NCI-H1105 treated with DMSO at 0.1 percent for 48 hours (cell line): ENCODE measurements at places on chromosomes 11 and 22.
A peak's percentile ranks its signal among the peaks of the same experiment; 100 is the strongest.

DNA sequence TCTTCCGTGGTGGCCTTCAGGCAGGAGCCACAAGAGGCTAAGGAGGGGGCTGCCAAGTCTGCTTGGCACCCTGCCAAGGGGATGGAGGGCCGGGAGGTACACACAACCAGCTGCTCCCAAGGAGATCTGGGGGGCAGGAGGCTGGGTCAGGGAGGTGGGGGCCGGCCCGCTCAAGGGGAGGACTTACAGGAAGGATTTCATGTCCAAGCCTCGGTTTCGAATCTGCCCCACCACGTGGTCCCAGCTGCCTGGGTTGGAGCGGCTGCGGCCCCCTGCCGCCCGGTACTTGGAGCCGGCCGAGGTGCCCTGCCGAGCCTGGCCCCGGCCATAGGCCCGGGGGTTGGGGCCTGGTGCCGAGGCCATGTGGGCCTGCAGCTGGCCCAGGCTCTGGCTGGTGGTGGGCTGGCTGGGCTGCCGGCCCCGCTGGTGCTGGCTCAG lies 33.5 kb downstream of the LRRC10B start:
- DNase-seq = peak; percentile 25

DNA sequence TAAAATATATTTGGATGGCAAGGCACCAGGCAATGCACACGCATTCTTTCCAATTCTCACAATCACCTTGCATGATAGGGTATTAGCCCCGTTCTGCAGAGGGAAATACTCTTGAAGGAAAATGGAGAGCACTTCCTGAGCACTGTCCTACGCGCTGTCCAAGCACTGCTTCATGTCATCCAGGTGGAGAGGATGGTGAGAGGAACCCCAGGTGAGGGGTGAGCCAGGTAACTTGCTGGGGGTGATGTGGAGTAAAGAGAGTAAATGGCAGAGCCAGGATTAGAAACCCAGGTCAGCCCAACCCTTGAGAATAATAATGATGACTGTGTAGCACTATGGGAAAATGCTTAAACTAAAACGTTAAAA lies 711 bp upstream of the PACSIN2 start:
- DNase-seq = no peak

- no peak for DNase-seq
Observed at GRCh38 chr11:27898166-27898565, 197.9 kb upstream of the BDNF start.

DNA sequence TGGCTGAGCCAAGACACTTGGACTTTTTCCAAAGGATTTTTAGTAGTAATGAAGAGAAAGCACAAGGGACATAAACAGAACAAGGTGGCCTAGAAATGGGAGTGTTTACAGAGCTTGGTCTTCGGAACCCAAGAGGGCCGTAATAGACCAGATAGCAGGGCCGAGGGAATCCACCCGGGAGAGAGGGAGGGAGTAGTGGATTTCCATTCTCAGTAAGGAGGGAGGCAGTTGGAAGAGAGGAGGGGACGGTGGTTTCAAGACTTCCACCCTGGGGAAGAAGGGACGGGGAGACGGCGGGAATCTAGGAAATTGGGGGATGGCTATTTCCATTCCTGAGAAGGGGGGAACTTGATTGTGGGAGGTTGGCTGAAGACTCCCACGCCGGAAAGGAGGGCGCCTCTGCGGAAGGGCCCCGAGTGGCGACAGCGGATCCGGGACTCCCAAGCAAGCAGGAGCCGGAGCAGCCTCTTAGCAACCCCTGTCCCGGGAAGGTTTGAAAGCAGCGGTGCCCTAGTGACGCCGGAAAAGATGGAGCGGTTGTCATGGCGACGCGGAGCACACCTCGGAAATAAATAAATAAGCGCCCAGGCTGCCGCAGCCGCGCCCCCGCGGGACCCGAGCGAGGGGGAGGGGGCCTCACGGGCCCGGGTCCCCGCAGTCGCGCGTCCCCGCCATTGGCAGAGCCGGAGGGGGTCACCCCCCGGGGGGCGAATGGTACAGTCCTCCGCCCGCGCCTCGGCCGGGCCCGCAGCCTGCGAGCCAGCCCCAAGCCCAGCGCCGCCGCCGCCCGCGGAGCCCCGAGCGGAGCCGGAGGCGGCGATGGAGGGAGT lies 31.6 kb downstream of the EIF3F start:
- DNase-seq = peak; percentile 76

DNA sequence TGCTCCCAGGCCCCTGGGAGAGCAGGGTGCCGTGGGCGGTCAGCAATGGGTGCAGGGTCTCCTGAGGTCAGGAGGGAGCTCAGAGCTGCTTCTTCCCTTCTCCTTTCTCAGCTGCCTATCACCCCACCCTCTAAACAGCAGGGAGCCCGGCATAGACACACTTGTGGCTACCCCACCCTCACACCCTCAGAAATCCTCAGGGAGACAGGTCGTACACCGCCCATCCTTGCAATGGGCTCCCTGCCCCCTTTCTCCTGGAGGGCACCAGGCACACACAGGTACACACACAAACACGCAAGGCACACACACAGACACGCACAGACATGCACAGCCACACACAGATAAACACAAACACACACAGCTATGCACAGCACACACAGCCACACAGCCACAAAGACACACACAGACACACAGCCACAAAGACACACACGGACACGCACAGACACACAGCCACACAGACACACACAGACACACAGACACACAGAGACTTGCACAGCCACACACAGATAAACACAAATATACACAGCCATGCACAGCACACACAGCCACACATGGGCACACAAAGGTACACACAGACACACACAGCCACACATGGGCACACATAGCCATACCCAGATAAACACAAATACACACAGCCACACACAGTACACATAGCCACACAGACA lies 44.9 kb upstream of the TH start:
- DNase-seq = no peak

DNA sequence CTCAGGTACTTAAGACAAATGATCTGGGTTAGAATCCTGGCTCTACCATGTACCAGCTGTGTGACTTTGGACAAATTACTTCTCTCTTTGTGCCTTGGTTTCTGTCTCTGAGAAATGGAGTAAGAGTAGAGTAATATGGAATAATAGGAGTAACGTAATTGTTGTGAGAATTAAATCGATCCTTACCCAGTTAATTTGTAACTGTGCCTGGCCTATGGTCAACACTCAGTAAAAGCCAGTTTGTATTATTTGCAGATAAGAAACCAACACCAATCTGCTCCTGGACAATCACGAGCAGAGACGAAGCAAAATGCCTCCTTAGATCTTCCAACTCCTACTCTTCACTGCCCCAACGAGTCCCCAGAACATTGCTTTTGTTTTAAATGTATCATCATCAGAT lies 266.7 kb downstream of the DCDC1 start:
- DNase-seq = no peak

GRCh38 chr11:66473608-66474515 lies 6.4 kb upstream of the DPP3 start:
- no peak for DNase-seq

GRCh38 chr11:20020198-20020597 lies 140.1 kb downstream of the DBX1 start:
- no peak for DNase-seq

GRCh38 chr22:39482768-39483167 lies 19.3 kb upstream of the MIEF1 start:
- no peak for DNase-seq

GRCh38 chr22:35467681-35468434 lies 67.9 kb downstream of the MCM5 start:
- DNase-seq = no peak

- no peak for DNase-seq
Observed at GRCh38 chr11:70365544-70365927, 32.8 kb upstream of the CTTN start.

DNA sequence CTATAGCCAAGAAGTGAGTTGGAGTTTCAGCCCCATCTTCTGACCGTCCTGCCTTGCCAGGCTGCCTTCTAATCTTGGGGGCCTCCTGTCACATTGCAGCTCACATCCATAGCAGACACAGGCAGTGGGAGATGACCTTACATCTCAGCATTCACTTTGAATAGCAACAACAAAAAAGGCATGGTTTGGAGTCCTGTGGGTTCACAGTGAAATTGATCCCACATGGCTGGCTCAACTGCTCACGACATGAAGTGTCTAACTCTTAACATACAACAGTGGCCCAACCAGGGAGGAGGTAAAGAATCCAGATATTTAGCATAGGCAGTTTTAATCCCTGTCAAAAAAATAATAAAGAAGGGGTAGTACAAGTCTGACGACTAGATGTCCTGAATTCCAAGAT lies 38.1 kb downstream of the DBX1 start:
- no peak for DNase-seq
